ENCODE measurements at places on chromosomes 2 and 18. TPM values are rescaled to one million over a fixed set of nuclear protein-coding genes. Genes with fewer than 3 reads are reported as not detected.

The UBR3 gene
- total RNA-seq: 19.0 TPM

The PDCL3 gene
- 10.4 TPM for total RNA-seq

The TEX44 gene
- not detected for total RNA-seq

The LGALSL gene
- 0.29 TPM for total RNA-seq

The SNTG2 gene
- total RNA-seq: not detected

The SLC19A3 gene
- total RNA-seq: not detected

The ASTL gene
- not detected for total RNA-seq

The TMEM198 gene
- total RNA-seq: 0.53 TPM

The KCNK3 gene
- not detected for total RNA-seq

The IL36RN gene
- total RNA-seq: not detected

The DPP10 gene
- total RNA-seq: not detected

The SLC5A7 gene
- not detected for total RNA-seq

The COL6A3 gene
- 1,153 TPM for total RNA-seq
